ENCODE measurements at places on chromosomes 5 and 9.

DNA sequence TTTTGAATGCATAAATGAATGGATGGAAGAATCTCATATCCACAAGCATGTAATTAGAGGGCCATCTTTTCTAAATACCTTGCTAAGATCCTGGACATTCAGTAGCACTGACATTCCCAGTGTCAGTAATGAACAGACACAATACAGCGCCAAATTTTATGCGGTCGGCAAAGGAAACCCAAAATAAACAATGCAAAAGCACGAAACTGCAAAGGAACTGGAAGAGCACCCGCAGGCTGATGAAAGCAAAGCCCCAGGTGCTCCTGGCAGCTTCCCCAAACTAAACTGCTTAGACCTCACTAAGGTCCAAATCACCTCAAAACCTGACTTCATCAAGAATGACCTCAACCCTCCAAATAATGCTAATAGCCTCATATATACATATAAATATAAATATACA, 102.0 kb downstream of the GPR21 start:
- DNase-seq = no peak

- no peak for DNase-seq
These were observed 895.5 kb upstream of the DMAC1 start for GRCh38 chr9:8694983-8695588.

DNA sequence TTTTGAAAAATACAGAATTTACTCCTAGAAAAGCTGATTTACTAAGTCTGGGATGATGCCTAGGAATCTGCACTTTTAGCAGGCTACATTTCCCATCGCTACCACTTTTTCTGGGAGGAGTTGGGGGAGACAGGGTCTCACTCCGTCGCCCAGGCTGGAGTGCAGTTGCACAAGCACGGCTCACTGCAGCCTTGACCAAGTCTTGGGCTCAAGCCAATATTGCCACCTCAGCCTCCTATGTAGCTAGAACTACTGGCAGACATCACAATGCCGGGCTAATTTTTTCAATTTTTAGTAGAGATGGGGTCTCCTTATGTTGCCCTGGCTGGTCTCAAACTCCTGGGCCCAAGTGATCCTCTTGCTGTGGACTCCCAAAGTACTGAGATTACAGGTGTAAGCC, 85.9 kb downstream of the NR6A1 start:
- no peak for DNase-seq

DNA sequence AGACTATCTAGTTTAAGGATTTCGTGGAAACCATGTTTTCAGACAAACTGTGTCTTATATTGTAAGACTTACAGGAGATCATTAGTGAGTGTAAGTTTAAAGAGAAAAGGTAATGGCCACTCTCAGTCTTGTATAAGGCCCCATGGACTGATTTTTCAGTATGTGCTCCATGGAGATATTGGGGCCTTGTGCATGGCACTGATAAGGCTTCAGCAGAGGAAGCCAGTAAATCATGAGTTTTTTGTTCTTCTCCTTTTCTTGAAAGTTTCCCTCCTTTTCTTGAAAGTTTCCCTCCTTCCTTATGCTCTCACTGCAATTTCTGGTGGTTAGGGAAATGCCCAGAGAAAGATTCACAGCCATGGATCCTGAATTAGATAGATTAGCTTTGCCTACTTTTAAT, 471.3 kb downstream of the LRRC70 start:
- no peak for DNase-seq

Measured in renal pelvis (tissue), 12 donors.